ENCODE measurements at places on chromosomes 4 and X.

DNA sequence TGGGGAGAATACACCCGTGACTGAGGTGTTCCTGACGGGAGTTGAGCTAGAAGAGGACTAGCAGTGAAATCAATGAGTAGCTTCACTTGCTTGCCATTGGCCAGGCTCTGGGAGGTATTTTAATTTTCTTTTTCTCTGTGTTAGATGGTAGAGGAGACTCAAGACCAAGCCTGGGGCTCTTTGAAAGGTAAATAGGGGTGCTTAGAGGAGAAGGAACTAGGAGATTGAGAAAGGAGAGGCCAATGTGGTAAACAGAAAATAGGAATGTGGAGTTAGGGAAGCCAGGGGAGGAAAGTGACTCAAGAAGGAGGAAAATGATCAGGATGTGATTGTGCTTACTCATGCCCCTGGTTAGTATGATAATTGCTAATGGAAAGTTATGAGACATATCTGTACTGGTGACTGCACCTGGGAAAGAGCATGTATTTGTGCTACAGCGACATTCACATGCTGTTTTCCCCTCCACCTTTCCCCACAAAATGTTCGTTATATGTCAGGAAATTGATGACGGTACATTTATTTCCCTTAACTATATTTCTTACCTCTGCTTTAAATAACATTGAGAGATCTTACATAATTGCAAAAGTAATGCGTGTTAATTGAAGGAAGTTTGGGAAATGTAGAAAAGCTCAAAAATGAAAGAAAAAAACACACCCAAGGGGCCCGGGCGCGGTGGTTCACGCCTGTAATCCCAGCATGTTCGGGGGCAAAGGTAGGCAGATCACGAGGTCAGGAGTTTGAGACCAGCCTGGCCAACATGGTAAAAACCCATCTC is 16.9 kb upstream of the LRBA start:
- DNase-seq, result no peak

GRCh38 chr4:145218251-145218650 is 37.9 kb upstream of the OTUD4 start:
- DNase-seq, result no peak

DNA sequence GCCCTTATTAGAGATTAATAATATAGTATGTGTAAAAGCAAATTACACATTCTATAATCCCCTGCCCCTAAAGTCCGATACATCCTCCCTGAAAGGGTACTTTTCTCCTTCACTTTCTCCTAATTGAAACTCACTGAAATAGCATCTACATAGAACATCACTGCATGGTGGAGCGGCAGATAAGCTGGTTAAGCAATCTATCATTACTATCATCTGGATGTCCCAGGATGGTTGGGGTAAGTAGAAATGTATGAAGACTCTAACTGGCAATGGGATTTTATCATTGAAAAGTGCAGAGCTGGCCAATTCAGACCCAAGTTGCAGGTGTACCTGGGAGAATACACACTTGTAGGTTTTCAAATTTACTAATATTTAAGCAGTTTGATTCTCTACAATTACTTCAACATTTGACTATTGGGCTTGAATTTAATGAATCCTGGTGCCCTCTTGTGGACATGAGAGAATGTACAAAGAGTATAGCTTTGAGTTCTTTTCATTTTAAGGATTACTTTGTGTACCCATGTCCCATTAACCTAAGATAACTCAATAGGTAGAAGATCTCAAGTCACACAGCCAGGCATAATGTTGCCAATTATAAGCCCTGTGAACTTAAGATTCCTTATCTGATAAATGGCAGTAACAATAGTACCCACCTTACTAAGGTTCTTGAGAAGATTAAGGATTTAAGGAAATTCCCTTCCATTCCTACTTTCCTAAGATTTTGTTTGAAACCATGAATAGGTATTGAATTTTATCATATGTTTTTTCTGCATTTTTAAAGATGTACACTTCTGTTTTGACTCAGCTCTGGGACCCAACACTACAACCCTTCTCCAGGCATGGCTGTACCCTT is 69.8 kb downstream of the SHROOM3 start:
- no peak for DNase-seq

GRCh38 chr4:7424553-7425111 is 10.1 kb downstream of the PSAPL1 start:
- DNase-seq, result no peak

DNA sequence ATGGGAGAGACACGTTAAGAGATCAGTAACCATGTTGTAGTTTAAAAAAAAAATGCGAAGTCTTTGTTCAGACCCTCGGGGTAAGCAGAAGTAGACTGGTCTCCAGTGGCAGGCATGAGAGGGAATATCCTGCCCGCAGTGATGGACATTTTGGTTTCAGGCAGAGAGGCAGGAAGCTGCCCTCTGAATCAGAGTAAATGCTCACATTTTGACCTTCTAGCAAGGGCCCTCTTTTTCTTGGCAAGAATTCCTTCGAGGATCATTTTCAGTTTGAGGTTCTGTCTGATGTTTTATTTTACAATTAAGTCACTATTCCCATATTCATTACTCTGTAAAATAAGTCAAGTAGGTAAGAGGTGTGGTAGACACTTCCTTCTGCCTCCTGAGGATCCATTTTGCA is 28.4 kb downstream of the SORBS2 start:
- no peak for DNase-seq

- DNase-seq, result no peak
Observed at GRCh38 chrX:14697451-14697850, 168.1 kb downstream of the GLRA2 start.

DNA sequence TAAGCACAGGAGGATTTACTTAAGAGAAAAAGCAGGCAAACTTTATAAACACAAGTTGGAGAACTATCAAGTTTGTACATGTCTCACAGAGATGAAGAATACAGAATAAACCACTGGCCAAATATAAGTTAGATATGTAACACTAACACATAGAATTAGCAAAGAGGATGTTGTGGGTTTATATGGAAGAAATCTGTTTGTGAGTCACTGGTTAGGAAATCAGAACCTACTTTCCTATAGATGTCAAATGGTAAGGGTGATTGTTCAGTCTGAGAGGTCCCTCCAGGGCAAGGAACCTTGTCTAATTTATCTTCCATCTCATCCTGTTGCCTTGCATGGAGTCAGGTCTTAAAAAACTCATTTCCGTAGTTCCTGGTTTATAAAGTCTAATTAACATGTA is 14.8 kb upstream of the ART3 start:
- DNase-seq, result no peak

GRCh38 chr4:1801286-1801958 is 8.3 kb downstream of the FGFR3 start:
- no peak for DNase-seq

DNA sequence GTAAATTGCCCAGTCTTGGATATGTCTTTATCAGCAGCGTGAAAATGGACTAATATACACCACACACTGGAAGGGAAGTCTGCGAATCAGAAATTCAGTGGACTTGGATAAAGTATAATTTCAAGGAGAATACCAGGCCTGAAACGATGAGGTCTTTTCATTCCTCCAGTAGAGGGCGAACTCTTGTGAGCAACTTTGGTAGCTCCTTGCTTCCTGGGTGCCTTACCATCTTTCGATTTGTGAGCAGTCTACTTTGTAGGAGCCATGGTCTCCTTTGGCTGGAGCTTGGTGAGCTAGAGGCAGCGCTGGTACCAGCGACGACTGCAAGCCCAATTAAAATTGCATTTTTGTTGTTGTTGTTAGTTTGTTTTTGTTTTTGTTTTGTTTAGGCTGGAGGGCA is 791.9 kb downstream of the FAT4 start:
- no peak for DNase-seq

DNA sequence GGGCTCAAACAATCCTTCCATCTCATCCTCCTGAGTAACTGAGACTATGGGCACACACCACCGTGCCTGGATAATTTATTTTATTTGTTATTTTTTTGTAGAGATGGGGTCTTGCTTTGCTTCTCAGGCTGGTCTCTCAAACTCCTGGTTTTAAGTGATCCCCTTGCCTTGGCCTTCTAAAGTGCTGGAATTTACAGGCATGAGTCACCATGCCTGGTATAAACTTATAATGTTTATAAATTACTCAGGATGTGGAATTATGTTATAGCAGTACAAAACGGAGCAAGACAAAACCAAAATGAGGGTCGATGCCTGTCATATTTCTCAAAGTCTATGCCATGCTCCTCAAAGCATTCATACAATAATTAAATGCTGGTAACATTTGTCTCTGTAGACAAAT is 29.8 kb upstream of the TEX13C start:
- no peak for DNase-seq

- DNase-seq, result no peak
Observed at GRCh38 chr4:55125087-55125721, at the start of gene KDR. Gene KDR (minus strand): TSS chr4:55125595. CDS start chr4:55125293, 302 bp downstream.

Measured in stimulated activated CD4-positive, alpha-beta T cell treated with anti-CD3 and anti-CD28 coated beads, Interleukin-1b, Interleukin-23, amount 100 ng/mL, for 1 hour (primary cell).